ENCODE measurements at places on chromosomes 5 and 9.

DNA sequence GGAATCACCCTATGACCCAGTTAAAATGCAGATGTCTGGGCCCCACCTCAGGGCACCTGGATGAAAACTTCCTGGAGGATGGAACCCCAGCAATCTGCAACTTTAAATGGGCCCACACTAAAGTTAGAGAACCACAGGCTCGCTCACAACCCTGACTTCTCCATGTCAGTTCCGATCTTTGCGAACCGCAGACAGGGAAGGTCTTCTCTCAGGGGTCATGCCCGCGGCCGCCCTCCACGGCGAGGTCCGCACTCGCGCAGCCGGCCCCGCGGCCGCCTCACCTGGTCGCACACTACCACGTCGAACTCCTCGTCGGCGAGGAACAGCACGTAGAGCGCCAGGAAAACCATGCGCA lies 499 bp downstream of the ALG2 start:
- DNase-seq = no peak

GRCh38 chr5:164748861-164749260 lies 1243.4 kb downstream of the MAT2B start:
- no peak for DNase-seq

DNA sequence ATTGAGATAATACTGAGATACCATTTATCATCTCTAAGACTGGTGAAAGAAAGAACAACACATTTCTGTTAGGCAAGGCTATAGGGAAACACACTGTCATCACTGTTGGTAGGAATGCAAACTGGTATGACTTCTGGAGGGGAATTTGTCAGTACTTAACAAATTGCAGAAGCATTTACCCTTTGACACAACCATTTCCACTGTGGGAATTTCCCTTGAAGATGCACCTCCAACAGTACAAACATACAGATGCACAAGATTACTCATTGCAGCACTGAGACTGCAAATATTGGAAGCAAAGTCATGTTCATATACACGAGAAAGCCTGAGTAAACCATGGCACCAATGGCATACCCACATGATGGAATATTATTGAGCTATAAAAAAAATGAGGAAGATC lies 17.6 kb downstream of the GM2A start:
- no peak for DNase-seq

- no peak for DNase-seq
Measured at GRCh38 chr9:209143-209758, 5.4 kb upstream of the DOCK8 start.

- no peak for DNase-seq
Measured at GRCh38 chr5:139696894-139697658, 48.9 kb downstream of the CXXC5 start.

- no peak for DNase-seq
Measured at GRCh38 chr5:138610918-138611677, 35.9 kb upstream of the HSPA9 start.

DNA sequence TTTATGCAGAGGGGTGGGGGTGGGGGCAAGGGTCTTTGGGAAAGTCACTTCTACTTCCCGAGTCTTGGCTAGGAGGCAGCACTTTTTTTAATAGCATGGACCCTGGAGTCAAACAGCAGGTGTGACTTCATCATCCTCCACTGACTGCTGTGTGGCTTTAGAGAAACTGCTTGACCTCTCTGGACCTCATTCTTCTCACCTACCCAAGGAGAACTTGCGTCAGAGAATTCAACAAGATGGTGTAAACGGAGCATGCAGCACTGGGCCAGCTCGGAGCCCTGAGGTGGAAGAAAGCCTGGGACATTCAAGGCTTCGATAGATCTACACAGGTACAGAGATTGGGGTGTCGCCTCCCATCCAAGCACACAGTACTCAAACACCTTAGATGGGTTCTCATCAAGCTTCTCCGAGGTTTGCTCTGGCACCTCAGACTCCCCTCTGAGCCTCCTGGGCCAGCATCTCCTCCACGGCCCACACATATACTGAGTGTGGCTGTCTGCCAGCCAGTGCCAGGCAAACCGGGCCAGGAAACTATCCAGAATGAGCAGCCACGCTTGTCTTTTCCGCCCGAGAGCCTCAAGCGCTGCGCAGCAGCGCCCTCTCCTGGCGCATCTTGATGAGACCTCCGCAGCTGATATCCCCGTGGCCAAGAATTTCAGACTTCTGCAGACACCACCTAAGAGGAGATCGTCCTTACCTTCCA lies 4.6 kb upstream of the SLC25A48 start:
- DNase-seq = no peak

- no peak for DNase-seq
Measured at GRCh38 chr5:10662661-10663488, 98.2 kb downstream of the DAP start.

DNA sequence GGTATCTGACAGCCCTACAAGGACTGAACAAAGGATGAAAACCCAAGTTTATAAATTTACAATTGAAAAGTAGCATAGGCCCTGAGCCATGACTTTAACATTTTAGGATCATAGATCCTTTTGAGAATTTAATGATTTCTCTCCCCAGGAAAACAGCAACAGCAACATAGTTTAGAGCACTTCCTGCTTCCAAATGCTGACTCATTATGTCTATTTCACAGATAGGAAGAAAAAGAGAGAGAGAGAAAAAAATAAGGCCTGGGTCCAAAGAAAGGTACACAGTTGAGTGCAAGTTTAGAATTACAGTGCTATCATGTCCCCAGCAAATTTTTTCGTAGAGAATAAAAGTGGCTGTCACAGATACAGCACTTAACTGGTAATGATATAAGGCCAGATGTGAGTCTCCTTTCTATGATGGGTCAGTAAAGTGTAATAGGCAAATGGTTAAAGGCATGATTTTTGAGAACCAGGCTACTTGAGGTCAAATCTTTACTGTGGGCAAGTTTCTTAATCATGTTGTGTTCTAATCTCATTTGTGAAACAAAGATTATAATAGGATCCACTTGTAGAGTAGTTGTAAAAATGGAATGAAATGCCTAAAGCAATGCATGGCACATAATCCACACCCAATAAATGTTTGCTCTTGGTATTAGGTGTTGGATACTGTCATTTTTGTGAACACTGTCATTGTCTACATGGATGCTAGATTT lies 12.3 kb upstream of the PPP2R2B start:
- DNase-seq = no peak

DNA sequence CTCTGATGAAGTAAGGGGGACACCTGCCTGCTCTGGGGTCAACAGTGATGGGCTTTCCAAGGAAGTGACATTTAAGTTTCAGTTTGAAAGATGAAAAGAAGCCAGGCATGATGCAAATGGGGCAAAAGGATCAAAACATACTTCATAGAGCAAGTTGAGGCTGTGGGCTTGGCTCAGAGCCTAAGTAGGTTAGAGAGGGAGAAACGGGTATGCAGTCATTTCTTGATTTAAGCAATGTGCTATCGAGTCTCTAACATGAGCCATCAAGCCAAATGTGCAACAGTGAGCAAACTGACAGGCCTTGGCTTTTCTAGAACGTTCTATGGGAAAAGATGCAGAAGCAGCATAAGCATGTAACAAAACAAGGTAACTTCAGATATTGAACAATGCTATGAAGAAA lies 80.6 kb downstream of the ADRB2 start:
- no peak for DNase-seq

DNA sequence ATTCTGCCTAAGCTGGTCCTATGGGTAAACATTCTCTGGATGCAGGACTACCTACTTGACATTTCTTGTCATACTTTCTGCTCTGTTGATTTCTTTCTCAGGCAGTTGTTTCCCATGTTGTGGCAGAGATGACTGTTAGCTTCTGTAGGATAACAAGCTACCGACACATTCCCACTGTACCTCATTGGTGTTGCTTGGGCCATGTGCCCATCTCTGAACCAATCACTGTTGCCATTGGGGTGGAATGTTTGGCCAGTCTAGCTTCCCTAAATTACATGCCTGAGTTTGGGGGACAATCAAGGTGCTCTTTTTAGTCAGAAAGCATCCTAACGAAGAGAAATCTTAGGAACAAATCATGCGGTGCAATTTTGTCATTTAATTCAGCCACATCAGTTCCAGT lies 212.0 kb downstream of the KDM4C start:
- DNase-seq = no peak

GRCh38 chr9:120850315-120850714 lies 7.6 kb upstream of the PSMD5 start:
- no peak for DNase-seq

- no peak for DNase-seq
Measured at GRCh38 chr5:151454166-151454565, 6.8 kb downstream of the SLC36A1 start.

- no peak for DNase-seq
Measured at GRCh38 chr9:130287736-130288135, 22.2 kb downstream of the HMCN2 start.

GRCh38 chr5:117793963-117794362 lies 1194.4 kb downstream of the DTWD2 start:
- no peak for DNase-seq

DNA sequence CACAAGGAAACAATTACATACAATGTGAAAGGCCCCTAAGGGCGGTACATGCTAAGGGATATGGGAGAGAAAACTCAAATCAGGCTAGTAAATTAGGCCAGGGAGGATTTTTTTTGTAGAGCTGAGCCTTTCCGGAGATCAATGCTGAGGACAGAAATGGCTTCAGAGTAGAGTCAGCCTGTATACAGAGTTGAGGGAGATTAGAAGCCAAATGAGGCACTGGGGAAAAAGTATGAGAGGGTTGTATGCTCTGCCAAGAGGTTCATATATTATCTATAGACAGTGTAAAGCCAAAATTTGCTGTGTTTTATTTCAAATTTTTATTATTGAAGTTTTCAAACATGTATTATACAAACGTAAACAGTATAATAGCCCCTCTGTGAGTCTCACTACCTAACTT lies 103.1 kb downstream of the BNC2 start:
- no peak for DNase-seq

- no peak for DNase-seq
Measured at GRCh38 chr9:128148509-128149000, 698 bp upstream of the LCN2 start.

DNA sequence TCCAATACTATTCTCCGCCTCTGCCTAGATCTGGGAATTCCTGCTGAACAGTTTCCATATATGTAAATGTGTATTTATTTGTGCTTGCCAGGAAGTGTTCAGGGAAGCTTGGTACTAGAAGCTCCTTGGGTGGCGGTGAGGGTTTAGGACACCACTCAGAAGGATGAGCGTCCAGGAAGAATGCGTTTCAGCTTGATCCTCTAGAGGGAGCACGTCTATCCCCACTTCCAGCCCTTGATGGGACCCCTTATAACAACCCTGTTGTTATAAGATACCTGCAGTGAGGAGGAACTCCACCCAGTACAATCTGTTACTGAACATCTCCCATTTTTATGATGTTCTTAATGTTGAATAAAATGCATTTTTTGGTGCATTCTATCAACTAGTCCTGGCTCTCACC lies 88.9 kb downstream of the CYFIP2 start:
- DNase-seq = no peak

DNA sequence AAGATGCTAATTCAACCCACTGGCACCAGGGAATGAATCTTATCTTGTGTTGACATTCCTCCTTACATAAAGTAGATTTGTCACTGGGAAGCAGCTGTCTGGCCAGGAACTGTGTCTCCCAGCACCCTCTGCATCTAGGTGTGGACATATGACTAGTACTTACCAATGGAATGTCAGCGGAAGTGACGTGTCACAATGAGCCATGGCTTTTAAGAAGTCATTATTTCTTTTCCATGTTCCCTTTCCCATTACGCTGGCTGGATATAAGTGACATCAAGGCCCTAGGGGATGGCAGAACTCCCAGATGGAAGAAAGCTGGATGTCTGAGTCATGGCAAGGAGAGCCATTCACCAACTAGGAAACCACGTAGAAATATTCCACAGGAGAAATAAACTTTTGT lies 84.7 kb upstream of the MAST4 start:
- no peak for DNase-seq

- no peak for DNase-seq
Measured at GRCh38 chr5:140563596-140563995, 802 bp downstream of the APBB3 start.

DNA sequence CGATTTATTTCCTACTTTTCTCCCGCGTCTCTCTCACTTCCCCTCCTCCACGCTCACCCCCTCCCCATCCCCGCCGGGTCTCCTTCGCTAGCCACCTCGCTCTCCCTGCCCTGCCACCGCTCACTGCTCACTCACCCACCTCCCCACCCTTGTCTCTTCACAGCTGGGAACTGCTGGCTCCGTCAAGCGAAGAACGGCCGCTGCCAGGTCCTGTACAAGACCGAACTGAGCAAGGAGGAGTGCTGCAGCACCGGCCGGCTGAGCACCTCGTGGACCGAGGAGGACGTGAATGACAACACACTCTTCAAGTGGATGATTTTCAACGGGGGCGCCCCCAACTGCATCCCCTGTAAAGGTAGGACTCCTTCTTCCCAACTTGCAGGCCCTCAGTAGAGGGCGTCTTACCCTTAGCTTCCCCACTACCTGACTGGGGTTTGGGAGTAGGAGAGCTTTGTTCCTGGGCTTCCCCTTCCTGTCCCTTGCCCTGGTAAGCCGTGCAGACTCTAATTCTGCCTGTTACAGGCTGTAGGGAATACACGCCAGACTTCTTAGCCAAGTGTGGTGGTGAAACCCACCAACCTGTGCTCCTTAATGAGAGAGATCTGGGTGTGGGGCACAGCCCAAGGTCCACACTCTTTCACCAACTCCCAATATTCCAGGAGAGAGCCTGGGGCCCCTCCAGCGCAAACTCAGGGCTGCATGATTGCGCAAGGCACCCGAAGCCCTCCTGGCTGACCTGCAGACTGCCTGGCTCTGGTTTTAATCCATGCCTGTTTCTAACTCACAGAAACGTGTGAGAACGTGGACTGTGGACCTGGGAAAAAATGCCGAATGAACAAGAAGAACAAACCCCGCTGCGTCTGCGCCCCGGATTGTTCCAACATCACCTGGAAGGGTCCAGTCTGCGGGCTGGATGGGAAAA lies 2.5 kb downstream of the FST start:
- no peak for DNase-seq

- DNase-seq = peak; percentile 30
Measured at GRCh38 chr5:55994495-55994997, at the start of gene IL6ST. IL6ST (minus strand) TSS chr5:55994963; CDS start chr5:55976278, 18,685 bp downstream.

GRCh38 chr5:37211661-37212060 lies 37.5 kb downstream of the CPLANE1 start:
- no peak for DNase-seq

DNA sequence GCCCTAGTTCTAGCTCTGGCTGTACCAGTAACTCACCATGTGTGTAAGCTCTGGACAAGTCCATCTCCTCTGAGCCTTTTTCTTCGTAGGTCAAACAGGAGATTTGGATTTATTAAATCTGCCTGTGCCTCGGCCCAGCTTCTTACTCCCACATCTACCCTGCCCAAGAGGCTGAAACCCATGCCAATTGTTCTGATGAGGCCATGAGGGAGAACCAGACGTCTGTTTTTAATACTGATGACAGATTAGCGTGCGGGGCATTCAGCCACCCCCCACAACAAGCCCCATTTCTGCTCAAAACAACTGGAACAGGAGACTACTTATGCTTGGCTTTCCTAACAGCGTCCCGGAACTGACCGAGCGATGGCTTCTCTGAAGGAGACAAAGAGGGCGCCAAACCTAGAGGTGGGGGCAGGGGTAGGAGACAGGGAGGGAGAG lies 81.2 kb upstream of the TRIM32 start:
- DNase-seq = no peak

Data from T-helper 22 cell (primary cell).